ENCODE measurements at places on chromosomes 12 and 14.

- DNase-seq = peak; percentile 25
These were observed 6.8 kb upstream of the HNF1A start for GRCh38 chr12:120971299-120972180.

DNA sequence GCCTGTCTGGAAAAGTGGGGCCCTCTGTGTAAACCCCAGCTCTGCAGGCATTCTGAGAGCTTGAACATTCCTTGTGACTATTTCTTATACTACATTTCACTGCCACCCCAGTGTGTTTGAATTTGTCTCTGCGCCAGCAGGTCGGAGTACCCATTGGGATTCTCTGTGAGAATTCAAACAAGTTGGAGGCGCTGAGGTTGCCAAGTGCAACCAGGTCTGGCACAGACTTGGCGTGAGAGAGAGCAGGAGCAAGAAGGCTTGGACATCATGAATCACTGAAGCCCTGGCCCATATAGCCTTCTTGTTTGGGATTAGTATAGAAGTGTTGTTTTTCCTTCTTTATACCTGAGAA lies 33.0 kb upstream of the ATP2A2 start:
- DNase-seq = no peak

DNA sequence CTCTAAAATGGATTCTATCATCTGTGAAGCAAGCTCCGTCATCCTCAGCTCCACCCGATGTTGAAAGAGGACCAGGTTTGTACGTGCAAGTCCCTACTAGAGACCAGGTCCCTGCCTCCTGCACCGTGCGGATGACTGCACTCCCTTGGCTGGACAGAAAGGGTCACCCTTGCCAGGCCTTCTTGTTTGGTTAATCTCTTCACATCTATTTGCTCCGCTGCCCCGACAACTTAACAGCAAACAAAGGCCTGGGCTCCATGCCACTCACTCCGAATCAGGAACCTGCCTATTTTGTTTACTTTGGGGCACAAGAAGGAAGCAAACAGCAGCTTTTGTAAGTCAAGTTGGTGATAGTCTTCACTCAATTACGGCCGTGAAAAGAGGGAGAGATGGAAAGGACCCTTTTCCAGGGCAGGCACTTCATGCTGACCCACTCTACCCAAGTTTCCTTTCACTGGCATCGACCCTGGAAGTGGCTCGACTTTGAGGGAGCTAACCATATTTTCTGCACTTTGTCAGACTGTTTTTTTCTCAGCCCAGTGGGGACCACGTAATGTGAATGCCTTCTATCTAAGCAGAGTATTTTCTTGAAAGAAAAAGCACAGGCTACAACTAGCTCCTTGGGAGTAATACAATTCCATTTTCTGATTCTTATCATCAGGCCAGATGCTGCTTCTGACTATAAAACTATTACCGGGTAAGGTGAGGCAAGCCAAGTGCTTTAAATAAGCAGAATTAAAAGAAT lies 202.6 kb downstream of the FOXN3 start:
- peak; percentile 57 for DNase-seq

GRCh38 chr12:3544296-3544965 lies 53.4 kb downstream of the PRMT8 start:
- DNase-seq = no peak

- DNase-seq = no peak
These were observed 35.3 kb upstream of the ANKRD9 start for GRCh38 chr14:102544747-102545460.

DNA sequence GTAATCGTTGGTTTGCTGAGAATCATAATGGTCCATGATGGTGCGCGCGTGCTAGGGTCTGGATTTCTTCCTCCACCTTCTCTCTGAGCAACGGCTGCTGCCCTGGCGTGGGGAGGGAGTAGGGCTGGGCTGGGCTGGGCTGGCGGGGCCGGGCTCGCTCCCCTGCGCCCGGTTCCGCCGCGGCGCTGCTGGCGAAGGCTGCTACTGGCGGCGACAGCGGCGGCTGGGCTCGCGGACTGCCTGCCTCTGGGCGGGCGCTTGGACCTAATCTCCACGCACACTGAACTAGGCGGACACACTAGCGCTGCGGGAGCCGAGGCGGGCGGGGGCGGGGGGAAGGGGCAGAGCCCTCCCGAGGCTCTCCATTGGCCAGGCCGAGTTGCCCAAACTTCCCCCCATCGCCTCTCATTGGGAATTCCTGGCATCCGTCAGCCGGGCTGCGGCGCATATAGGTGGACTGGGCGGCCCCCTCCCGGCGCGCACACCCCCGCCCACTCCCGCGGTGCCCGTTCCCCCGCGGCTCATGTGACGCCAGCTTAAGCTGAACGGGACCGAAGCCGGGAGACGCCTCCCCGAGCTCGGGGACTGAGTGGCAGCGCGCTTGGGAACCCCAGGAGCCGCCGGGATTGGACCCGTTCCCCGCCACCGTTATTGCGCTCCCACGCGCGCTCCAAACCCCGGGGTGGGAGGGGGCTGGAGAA lies at the start of gene ACTN1:
Gene ACTN1, minus strand, starts transcription at position 282 of the 701 bp plus-strand sequence. Its CDS starts 246 bp downstream, at position 36.
- peak; percentile 95 for DNase-seq

- DNase-seq = peak; percentile 83
These were observed 61.4 kb downstream of the MYF5 start for GRCh38 chr12:80778005-80778541.

DNA sequence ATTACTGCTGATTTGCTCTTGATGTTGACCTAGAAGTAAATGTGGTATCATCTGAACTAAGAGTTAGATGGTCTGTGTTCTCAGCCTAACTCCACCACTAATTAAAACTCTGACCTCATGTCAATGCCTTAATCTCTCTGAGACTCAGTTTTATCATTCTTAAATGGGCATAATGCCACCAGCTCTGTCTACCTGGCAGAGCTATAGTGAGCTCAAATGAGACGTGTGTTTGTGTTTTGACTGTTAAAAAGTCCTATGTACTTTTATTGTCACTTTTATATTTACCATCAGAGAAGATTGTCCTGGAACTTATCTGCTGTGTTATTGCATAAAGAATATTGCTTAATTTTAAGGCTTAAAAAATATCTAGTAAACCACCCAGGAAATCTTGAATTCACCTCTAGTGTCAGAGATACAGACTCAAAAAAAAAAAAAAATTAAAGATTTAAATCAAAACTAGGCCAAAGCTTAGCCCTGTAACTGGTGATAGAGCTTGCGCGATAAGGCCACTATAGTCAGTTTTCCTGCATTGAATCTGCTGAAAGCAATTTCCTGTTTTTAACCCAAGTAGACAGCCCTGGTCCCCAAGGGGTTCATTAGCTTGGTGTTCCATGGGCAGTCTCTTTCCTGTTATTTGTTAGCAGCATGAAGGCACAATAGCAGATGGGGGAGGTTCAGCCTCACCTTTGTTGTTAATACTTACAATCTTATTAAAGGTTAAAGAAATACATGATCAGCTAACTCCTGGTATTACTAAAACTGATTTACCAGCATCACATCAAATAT lies 261.8 kb downstream of the ATP23 start:
- DNase-seq = no peak

DNA sequence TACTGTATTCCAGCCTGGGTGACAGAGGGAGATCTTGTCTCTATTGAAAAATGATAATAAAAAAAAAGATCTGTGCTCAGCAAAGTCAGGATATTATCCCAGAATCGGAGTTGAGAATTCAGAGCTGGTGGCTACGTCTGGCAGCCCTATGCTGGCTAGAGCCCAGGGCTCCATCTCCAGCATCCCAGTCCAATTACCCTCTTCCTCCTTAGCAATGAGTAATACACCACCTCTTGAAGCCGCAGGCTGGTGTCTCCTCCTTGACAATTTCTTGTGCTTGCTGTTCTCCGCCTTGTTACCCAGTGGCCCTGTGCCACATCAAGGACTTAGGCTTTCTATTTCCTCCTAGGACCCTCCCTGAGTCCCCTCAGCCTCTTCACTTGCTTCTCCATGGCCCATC lies 38.4 kb upstream of the DDX11 start:
- no peak for DNase-seq

- peak; percentile 62 for DNase-seq
These were observed 93.4 kb upstream of the NCOR2 start for GRCh38 chr12:124660851-124661250.

- peak; percentile 60 for DNase-seq
These were observed 5.8 kb downstream of the MARK3 start for GRCh38 chr14:103391048-103391447.

DNA sequence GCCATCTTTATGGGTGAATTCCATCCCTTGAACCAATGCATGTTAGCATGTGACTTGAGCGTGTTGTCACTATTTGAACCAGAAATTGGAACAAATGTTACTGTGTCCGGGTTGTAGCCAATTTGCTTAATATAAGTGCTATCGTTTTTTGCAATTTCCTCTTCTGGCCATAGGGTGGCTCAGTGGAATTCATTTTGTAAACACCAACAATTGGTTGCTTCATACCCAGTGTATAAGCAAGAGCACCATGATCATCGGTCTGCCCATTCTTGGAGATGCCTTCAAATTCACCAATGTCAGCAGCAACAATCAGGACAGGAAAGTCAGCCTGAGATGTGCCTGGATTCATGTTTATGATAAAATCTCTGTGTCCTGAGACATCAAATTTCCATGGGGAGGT lies 5.0 kb upstream of the NEDD1 start:
- no peak for DNase-seq

- no peak for DNase-seq
These were observed 5.1 kb upstream of the USP30 start for GRCh38 chr12:109047081-109047805.

DNA sequence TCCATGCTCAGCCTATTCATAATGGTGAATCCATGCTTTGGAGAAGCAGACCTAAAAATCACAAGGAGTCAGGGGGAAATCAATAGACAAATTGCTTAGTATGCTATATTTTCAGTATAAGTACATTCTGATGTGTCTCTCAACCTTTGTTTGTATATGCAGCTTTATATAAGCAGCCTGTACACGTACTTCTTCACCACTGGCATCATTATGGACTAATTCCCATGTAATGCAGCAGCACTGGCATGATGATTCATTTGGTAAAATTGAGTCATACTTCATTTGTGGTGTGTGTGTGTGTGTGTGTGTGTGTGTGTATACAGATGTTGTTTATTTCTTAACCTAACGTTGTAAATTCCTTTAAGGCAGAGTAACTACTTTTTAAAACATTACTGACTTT lies 10.9 kb downstream of the DCP1B start:
- DNase-seq = no peak

- no peak for DNase-seq
These were observed 14.7 kb upstream of the ENDOU start for GRCh38 chr12:47739979-47740378.

- no peak for DNase-seq
These were observed 916.5 kb downstream of the AACS start for GRCh38 chr12:125981610-125982253.

- peak; percentile 80 for DNase-seq
These were observed 53.6 kb upstream of the BCL2L14 start for GRCh38 chr12:12017135-12017581.

DNA sequence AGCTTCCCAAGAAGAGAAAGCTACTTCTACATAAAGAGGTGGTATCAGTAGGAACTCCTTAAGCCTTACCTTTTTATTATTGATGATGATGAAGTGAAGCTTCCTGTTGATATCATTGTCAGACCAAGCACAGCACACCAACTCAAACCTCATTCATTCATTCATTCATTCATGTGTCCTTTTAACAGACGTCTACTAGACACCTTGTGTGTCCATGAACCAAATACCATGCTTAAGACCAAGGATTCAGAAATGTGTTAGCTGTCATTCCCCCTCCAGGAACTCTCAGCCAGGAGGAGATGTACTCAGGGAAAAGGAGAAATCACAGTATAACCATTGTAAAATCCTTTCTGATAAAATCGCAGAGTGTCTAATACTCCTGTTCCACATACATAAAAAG lies 194.8 kb downstream of the ZFP36L1 start:
- no peak for DNase-seq

- no peak for DNase-seq
These were observed 3.2 kb upstream of the PAH start for GRCh38 chr12:102920271-102920670.

GRCh38 chr14:61406675-61407074 lies 85.3 kb downstream of the PRKCH start:
- no peak for DNase-seq

DNA sequence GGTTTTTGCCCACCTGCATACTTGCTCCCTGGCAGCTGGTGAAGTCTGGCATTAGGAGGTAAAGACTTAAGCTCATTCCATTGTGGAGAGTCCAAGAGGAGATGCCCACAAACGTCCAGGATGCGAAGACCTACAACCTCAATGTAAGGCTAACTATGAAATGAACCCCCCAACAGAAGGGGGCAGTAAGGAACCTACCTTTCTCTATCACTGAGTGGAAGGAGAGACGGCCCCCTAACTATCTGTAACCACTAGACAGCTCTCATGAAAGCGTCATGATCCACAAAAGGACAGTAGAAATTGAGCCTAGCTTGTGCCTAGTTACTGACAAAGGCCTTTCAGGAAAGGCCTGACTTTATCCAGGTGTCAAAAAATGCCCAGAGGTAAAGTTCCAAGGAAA lies 55.3 kb downstream of the ZFYVE21 start:
- DNase-seq = no peak

Data from BE2C (cell line).